ENCODE measurements at places on chromosomes 3 and 15.

- no peak for DNase-seq
Measured at GRCh38 chr3:62527474-62527873, 154.1 kb upstream of the FEZF2 start.

- DNase-seq: no peak
Measured at GRCh38 chr3:16288664-16289063, 23.7 kb downstream of the OXNAD1 start.

DNA sequence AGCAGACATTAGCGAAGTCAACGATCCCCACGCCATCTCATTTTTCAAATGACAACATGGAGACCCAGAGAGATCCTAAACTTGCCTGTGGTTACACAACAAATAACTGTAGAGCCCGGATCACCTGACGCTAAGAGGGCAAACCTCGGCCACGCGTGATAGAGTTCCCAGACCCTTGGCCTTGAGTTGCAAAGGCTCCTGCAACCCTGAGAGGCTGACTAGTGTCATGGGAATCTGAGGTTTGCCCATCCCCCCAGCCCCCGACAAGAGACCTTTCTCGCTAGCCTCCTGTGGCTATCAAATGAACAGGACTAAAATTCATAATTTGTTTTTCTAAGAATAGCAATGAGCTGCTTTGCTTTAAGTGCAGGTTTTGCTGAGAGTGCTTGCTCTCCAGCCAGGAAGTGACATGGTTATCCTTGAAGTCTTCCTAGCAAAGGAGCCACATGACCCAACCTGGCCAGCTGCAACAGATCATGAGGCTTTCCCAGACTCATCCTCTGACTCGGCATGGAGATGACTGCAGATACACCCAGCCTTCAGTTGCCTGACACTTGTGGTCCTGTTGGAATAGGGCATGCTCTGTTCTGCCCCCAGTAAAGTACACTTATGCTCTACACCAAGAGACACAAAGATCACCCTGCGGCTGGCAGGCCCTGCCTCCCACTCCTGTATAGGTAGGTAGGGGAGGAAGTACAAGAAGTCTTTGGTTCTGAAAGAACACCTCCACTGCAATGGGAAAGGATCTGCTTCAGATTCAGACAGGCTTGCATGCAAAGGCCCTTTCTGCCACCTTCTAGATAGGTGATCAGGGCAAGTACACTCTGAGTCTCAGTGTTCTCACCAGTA is 36.0 kb downstream of the MCF2L2 start:
- no peak for DNase-seq

- no peak for DNase-seq
Measured at GRCh38 chr3:172079326-172079976, 40.1 kb downstream of the FNDC3B start.

- DNase-seq: no peak
Measured at GRCh38 chr15:92452143-92452542, 58.5 kb downstream of the ST8SIA2 start.
